ENCODE measurements at places on chromosomes 12 and 14. TPM values are rescaled to one million over a fixed set of nuclear protein-coding genes. Genes with fewer than 3 reads are reported as not detected.

GPD1 gene
- 0.09 TPM for polyA plus RNA-seq

TAS2R13 gene
- not detected for polyA plus RNA-seq

PELI2 gene
- 0.04 TPM for polyA plus RNA-seq

FGF6 gene
- polyA plus RNA-seq = not detected

TAS2R42 gene
- not detected for polyA plus RNA-seq

ERGIC2 gene
- polyA plus RNA-seq = 56.2 TPM

All from foreskin keratinocyte (primary cell).